ENCODE measurements at places on chromosomes 4 and X. TPM values are rescaled to one million over a fixed set of nuclear protein-coding genes. Genes with fewer than 3 reads are reported as not detected.

TEX13C gene
- total RNA-seq: not detected

MFAP3L gene
- 1.5 TPM for total RNA-seq

SLC9B1 gene
- 1.7 TPM for total RNA-seq

APBB2 gene
- 19.6 TPM for total RNA-seq

PABPC5 gene
- 2.9 TPM for total RNA-seq

BRS3 gene
- not detected for total RNA-seq

PGK1 gene
- 558 TPM for total RNA-seq

MUC7 gene
- total RNA-seq: not detected

CXorf49 gene
- total RNA-seq: not detected

PHEX gene
- total RNA-seq: 2.8 TPM

All from smooth muscle cell of trachea (primary cell).